ENCODE measurements at places on chromosomes 4 and X.

- DNase-seq = no peak
Measured at GRCh38 chrX:54042609-54043021, 1.7 kb downstream of the PHF8 start.

GRCh38 chr4:129916991-129917390, 821.0 kb downstream of the C4orf33 start:
- DNase-seq = no peak

DNA sequence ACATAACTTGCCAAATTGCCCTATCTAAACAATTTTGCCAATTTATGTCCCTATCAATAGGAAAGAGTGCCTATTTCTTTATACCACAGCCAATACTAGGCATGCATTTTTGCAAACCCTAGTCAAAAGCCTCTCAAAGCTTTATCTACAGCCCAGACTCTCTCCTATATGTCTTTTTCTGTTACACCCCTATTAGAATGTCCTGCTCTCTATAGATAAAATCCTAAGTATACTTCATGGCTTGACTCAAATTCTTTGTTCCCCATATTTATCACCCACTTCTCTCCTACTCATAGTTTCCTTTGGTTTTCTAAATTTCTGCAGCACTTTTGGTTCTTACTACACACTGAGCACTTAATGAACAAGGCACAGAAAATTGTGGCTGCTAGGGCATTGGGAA, 38.0 kb downstream of the NUP62CL start:
- DNase-seq = no peak

DNA sequence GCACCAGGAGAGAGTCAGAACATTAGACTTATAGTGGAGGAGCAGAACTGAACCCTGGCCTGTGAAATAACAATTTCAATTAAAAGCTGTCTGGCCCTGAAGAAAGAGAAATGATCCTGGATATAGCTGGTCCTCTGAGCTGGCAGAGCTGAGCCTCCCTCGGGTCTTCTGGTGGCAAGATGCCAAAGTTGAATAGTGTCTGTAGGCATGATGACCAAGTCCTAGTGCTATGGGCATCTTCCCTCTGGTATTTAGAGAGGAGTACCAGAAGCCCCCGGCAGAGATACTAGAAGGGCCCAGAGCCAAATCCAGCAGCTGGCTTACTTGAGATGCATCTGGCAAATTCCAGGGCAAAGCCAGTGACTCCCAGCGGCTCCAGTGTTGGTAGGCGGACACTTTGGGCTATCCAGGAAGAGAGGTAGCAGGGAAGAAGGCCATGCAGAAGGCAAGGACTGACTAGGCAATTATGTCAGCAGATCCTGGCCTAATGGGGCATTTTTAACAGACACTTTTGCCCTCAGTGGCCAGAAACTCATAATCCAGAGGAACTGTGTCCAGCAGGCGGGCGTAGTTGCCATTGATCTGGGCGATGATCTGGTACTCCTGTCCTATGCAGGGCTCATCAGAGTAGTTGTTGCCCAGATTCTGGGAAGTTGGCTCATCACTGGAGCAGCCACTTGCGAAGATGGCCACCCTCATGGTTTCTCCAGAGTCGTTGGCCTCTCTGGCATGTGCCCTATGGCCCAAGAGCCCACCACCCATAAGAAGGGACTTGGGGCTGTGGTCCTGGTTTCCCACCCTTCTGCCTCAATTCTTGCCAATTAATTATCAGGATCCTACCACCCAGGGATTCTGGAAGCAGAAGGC, 17.9 kb downstream of the VSIG4 start:
- DNase-seq = no peak

Data from cortex of kidney (tissue), 1 donor.